ENCODE measurements at places on chromosomes 6 and 20.
A peak's percentile ranks its signal among the peaks of the same experiment; 100 is the strongest.

- no peak for DNase-seq
Observed at GRCh38 chr6:106677282-106677681, 47.9 kb downstream of the QRSL1 start.

- DNase-seq, result peak; percentile 77
Observed at GRCh38 chr20:25195014-25195961, at the start of gene ENTPD6. TSS of gene ENTPD6 (plus strand) at chr20:25195712. CDS start at chr20:25206537, 10,825 bp downstream.

GRCh38 chr6:39859025-39859424, 66.8 kb downstream of the DAAM2 start:
- no peak for DNase-seq

DNA sequence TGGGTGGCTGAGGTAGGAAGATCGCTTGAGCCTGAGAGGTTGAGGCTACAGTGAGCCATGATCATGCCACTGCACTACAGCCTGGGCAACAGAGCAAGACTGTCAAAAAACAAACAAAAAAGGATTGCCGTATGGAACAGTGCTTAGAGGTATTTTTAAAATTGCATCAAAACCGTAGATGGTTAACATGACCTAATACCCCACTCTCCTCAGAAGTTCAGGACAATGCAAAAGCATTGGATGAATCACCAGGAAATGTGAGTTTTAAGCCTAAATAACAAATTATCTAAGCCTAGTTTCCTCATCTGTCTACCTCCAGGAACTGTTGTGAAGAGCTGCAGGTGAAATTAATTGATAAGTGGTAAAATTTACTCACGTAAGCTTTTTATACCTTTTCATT, 123.8 kb upstream of the ID4 start:
- DNase-seq, result no peak

GRCh38 chr6:106387875-106388274, 27.4 kb downstream of the CRYBG1 start:
- DNase-seq, result no peak
